ENCODE measurements at places on chromosomes 7 and 10.

GRCh38 chr7:22675917-22676343 lies 51.1 kb upstream of the IL6 start:
- no peak for DNase-seq

DNA sequence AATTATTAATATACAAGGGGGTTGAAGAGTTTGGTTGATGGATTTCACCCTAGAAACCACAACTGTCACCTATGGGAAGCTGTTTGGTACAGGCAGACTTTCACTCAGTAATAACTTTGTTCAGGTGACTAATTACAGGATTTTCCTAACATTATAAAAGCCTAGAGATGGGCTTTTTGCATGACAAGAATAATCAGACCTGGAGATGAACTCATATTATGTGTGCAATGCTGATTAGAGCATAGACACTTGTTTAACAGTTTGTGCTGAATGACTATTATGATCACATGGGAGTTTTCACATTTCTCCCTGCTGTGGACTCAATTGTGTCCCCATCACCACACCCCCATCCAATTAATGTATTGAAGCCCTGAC lies 90.2 kb upstream of the STEAP4 start:
- DNase-seq: no peak

DNA sequence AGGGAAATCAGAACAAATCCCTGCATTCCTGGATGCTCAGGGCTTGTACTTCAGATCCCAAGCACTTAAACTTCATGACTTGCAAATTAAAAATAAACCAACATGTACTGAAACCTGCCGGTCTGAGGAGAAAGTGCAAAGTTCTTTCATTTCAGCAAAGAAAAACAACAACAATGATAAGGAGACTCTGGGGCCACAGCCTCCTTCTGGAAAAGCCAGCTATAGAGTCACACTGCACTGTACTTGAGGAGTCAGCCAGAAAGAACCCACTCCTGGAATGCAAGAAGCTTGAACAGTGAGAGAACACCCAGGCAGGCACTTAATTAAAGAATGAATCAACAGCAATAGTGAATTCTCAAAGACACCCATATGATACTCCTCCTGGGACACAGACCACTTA lies 49.7 kb upstream of the TM9SF3 start:
- DNase-seq: no peak

DNA sequence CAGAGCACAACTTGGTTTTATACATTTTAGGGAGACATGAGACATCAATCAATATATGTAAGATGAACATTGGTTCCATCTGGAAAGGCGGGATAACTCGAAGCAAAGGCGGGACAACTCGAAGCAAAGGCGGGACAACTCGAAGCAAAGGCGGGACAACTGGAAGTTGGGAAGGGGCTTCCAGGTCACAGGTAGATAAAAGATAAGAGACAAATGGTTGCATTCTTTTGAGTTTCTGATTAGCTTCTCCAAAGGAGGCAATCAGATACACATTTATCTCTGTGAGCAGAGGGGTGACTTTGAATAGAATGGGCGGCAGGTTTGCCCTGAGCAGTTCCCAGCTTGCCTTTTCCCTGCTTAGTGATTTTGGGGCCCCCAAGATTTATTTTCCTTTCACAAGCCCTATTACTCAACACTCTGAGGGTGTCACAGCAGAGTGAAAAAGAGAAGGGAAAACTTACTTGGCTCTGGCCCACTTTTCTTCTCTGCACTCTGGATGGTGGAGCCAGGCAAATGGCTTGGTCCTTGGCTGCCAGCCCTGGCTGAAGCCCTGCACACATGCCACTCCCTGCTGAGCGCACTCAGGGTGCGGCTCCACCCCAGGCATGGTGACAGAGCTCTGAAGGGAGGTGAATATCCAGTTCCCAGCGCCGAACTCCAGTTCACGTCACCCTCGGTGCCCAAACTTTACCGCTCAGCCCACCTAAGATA lies 46.7 kb downstream of the PARD3 start:
- DNase-seq: no peak

DNA sequence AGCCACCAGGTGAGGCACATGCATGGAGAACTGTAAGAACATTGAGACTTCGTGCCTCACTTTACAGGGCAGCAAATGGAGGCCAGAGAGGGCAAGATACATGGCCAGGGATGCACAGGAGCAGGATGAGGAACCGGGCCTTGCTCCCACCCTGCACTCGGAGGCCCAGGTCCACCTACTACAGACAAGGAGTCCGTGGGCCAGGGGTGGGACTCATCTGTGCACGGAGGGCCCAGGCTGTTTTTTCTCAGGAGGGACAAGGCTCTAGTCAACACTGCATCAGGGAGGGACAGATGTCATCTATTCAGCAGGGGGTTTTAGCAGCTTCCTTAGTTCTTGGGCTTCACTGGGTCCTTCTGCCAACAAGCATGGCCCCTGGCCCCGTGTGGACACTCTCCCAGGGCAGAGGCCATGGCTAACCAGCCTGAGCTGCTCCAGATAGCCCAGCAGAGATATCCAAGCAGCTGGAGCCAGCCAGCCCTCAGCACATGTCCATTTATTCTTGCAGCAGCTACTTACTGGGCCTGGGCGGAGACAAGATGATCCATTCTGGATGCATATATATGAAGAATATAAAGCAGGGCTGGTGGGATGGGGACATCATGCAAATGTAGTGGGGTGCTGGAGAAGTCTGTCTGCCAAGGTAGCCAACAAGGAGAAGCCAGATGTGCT lies 134.5 kb upstream of the RET start:
- no peak for DNase-seq

DNA sequence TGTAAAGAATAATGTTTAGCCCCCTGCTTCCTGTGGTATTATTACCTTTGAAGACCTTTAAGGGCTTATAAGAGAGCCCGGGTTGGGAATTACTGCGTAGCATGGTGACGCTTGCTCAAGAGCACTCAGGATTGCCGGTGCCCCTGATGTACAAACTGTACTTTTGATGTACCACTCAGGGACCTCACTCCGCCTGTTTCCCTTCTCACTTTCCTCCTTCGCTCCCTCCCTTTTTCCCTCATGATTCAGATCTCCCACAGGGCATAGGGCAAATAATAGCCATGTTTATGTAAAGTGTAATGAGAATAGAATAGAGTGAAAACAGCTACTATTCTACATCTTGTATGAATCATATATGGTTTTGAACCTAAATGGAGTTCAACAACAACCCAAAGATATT lies 77.8 kb upstream of the PDCD4 start:
- no peak for DNase-seq

DNA sequence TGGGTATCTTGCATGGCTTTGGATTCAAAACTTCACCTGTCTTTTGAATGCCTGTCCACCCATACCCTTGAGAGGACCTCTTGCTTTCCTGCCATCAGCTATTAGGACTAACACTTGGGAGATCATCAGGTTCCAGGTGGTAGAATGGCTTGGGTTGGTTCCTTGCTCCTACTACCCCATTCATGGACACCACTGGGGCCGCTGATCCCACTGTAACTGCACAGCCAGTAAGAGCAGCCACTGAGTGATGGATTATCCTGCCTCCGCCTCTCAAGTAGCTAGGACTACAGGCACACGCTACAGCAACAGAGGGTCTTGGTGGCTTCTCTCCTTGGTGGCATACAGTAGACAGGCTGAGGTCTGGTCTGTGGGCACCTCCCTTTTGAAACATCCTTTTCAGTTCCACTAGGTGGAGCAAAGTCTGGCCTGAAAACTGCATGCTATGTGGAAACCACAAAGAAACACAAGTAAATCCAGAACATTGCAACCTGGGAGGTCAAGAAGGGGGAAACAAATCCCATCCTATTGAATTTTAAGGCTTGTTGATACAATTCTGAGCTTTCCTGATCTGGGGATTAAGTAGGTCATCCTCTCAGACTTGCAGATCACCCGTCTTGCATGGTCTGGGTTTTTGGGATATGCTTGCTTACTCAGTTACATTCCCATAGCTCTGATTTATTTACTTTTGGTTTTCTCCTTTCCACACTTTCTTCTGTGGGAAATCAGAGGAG lies 9.4 kb downstream of the WBP1L start:
- no peak for DNase-seq

GRCh38 chr10:97065128-97065527 lies 120.6 kb downstream of the SLIT1 start:
- no peak for DNase-seq

DNA sequence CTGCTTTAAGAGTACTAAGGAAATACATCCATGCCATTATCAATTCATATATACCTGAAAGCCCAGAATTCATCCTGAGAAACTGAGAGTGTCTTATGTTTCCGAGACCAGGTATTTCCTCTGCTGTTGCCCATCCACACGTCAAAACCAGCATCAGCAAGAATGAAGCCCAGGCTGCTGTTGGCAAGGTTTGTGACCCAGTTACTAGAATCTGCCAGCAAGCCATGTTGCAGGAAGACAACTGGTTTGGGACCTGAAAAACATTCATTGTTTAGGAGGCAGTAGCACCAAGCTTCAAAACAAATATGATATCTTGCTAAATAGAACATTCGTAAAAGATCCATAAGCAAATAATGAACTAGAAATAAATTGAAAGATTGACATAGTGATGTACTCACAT lies 21.0 kb upstream of the CH25H start:
- DNase-seq: no peak

DNA sequence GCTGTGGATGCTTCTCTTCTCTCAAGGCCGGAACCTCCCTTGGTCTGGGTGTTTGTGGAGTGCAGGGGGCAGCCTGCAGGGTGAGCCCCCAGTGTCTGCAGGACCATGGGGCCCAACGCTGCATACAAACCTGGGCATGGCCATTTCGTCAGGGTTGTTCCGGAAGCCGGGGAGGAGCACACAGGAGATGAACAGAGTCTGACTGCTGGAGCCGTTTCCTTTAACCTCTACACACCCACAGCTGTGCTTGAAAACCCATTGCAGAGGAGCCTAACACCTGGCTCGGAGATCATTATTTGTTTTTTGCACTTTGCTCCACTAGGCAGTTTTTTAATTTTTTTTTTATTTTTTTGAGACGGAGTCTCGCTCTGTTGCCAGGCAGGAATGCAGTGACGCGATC lies 167.6 kb upstream of the INSYN2A start:
- DNase-seq: no peak

- no peak for DNase-seq
Observed at GRCh38 chr10:30637881-30638467, 8.4 kb upstream of the LYZL2 start.

- DNase-seq: no peak
Observed at GRCh38 chr7:78714356-78714755, 739.1 kb downstream of the MAGI2 start.

DNA sequence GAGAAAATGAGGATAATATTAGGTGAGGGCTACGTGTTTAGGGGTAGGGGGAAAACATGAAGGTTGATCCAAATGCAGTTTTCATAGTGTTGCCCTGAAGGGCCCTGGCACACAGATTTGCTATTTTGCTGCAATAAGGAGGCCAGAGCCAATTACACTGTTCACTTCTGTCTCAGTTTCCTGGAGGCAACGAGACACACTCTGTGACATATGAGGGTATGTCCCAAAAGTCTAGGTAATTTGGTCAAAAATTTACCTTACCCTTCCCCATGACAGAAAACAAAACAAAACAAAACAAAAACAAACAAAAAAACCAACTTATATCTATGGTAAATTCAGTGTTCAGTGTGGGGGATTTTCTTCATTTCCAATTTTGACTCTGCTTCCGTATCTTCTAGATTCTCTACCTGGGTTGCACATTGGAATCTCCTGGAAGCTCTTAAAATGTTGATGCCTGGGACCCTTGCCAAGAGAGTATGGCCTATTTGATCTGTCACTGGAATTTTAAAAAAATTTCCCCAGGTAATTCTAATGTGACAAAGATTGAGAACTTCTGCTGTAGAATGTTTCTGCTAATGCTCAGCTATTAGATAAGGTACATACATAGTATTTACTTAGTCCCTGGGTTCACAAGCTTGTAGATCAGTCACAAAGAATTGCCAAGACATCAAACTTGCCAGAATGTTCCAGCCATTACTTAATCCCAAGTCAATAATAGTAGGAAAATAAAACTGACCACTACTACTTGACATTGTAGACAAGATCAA lies 139.5 kb downstream of the SEMA3E start:
- no peak for DNase-seq

GRCh38 chr7:146136357-146136875 lies 19.8 kb downstream of the CNTNAP2 start:
- DNase-seq: no peak

DNA sequence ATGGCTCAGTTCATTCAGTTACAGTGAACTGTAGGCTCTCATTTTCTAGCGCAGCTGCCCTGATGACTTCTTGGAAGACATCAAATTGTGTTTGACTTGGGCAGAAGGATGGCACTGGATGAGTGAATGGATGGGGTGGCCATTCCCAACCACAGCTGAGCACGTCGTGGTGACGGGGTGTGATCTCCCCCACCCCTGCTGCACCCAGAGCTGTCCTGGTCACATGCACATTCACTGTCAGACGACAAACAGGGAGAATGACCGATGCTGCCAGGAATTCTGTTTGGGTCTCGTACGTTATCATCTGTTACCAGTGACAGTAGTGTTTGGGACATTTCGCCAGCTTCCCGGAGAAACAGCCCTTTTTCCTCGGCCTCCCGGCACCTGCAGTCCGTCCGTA lies 623.2 kb downstream of the SDK1 start:
- no peak for DNase-seq

- DNase-seq: no peak
Observed at GRCh38 chr10:26780106-26780792, 80.5 kb downstream of the ABI1 start.

GRCh38 chr10:133230387-133231195 lies 574 bp downstream of the UTF1 start:
- DNase-seq: no peak

DNA sequence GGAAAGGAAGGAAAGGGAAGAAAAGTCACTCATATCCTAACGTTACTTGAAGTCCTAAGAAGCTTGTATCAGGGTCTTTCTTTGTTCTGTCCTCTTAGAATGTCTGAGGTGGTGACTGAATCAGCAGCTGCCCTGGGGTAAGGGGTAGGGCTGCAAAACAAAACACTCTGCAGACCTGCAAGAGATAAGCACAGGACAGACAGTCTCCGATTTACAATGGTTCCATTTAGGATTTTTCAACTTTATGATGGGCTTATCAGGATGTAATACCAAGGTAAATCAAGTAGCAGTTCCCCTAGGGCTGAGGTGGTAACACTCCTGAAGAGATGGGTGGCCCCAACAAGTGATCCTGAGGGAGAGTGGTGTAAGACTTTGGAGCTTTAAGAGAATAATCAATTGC lies 16.5 kb downstream of the KDM7A start:
- no peak for DNase-seq

All from NCI-H1930 (cell line).